Kasumi-1 (cell line): ENCODE measurements at places on chromosomes 12 and 14.

GRCh38 chr12:24929953-24930352, 18.9 kb downstream of the BCAT1 start:
- no peak for DNase-seq

GRCh38 chr14:99656171-99656570, 11.2 kb downstream of the HHIPL1 start:
- no peak for DNase-seq

GRCh38 chr14:25400607-25401206, 350.8 kb upstream of the STXBP6 start:
- DNase-seq, result peak; percentile 88

- DNase-seq, result no peak
These were observed 65.6 kb upstream of the RPL10L start for GRCh38 chr14:46717211-46717610.

DNA sequence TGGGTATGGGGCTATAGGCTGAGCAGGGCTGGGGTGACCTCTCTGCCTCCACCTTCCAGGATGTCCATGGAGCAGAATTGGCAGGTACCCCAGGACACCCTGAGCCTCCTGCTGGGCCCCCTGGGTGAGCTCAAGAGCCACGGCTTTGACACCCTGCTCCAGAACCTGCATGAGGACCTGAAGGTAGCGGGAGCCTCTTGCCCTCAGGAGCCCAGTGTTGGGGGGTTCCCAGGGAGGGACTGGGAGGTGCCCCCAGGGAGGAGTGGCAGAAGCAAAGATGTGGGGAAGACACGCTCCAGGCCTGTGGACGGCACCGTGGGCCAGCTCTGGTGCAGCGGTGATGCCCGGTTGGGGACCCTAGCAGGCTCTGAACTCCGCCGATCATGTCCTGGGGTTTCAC, 8.3 kb downstream of the TNFAIP2 start:
- DNase-seq, result no peak

DNA sequence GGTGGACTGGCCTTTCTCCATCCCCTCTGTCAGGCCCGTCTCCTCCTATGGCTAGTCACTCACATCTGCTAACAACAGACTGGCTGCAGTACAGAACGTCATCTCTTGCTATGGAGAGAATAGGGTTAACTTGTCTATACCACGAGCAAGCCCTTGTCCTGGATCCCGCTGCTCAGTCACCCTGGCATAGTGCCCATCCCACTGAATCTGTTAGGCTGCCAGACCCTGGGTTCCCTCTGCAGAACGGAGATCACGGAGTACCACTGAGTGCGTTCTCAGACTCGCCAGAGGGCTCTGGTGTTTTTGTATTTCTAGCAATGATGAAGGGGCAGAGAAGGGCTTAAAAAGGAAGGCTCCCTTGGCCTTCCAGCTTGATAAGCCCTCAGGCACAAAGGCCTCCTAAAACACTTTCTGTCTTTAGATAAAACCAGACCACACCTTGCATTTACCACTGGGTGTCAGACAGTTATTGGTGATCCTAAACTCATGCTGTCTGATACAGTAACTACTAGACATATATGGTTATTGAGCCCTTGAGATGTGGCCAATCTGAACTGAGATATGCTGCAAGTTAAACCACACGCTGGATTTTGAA, 6.3 kb upstream of the NRIP2 start:
- no peak for DNase-seq

DNA sequence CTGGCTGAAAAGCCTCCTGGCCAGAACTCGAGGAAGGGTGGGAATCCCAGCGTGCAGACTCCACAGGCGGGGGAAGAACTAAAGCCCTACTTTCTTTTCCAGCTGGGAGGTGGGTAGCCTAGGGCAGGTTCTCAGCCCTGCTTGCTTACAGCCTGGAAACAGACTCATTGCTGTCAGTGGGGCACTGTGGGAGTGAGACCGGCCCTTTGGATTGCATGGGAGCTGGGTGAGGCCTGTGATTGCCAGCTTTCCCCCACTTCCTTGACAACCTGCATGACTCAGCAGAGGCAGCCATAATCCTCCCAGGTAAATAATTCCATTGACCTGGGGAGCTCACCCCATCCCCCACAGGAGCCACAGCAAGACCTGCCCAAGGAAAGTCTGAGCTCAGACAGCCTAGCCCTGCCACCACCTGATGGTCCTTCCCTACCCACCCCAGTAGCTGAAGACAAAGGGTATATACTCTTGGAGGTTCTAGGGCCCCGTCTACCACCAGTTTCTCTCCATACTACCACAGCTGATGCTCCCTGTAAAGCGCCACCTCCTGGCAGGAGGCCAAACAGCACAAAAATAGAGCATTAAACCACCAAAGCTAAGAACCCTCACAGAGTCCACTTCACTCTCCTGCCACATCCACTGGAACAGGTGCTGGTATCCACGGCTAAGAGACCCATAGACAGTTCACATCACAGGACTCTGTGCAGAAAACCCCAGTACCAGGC, 294.1 kb downstream of the SEC23A start:
- no peak for DNase-seq

GRCh38 chr12:57813111-57813970, 5.2 kb downstream of the AVIL start:
- no peak for DNase-seq

- no peak for DNase-seq
These were observed 42.0 kb upstream of the KRR1 start for GRCh38 chr12:75553398-75553797.

DNA sequence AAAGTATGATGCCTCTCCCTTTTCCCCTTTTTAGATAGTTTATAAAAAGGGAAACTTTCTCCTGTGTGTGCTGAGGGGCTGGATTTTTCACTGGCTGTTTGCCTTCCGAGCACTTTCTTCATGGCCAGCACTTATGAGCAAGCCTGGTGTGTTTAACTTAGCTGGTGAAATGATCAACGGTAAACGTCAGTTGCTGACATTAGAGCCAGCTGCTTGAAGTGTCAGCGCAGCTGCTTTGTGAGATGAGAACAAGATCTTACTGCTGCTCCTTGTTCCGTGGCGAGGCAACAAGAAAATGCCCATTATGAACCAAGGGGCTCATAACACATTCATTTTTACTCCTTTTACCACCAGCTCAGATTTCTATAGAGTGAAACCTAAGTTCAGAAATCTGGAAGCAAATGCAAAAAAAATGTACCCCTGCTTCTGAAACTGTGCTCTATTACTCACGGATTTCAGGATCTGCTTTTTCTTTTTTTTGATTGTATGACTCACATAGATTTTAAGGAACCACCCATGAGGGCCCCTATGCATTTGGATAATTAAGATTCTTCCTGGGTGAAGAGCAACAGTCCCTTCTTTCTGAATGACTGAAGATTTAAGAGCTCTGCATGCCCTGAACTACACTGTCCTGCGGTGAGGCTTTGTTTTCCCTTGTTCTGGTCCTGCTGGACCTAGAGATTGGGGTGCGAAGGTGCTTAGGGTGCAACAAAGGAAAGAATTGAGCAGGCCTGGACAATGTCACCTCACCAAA, 74.3 kb upstream of the CPM start:
- peak; percentile 25 for DNase-seq

GRCh38 chr12:62772416-62772955, 162.5 kb downstream of the PPM1H start:
- no peak for DNase-seq

- DNase-seq, result no peak
These were observed 322.9 kb downstream of the TMEM117 start for GRCh38 chr12:44158746-44159145.

- DNase-seq, result no peak
These were observed 476.9 kb downstream of the SLC6A15 start for GRCh38 chr12:84435682-84436081.

GRCh38 chr14:93146119-93146518, 30.4 kb upstream of the ITPK1 start:
- DNase-seq, result no peak

GRCh38 chr12:40056373-40056772, 49.5 kb downstream of the SLC2A13 start:
- DNase-seq, result no peak
